ENCODE measurements at places on chromosomes 3 and 15.

GRCh38 chr3:70780790-70781189, 468.4 kb upstream of the MDFIC2 start:
- no peak for DNase-seq

DNA sequence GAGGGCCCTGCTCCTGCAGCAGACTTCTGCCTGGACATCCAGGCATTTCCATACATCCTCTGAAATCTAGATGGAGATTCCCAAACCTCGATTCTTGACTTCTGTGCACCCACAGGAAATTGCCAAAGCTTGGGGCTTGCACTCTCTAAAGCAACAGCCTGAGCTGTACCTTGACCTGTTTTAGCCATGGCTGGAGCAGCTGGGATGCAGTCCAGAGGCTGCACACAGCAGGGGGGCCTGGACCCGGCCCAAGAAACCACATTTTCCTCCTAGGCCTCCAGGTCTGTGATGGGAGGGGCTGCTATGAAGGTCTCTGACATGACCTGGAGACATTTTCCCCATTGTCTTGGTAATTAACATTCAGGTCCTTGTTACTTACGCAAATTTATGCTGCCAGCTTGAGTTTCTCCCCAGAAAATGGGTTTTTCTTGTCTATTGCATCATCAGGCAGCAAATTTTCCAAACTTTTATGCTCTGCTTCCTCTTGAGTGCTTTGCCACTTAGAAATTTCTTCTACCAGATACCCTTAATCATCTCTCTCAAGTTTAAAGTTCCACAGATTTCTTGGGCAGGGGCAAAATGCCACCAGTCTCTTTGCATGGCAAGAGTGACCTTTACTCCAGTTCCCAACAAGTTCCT, 11.8 kb upstream of the MYO5A start:
- DNase-seq, result no peak

DNA sequence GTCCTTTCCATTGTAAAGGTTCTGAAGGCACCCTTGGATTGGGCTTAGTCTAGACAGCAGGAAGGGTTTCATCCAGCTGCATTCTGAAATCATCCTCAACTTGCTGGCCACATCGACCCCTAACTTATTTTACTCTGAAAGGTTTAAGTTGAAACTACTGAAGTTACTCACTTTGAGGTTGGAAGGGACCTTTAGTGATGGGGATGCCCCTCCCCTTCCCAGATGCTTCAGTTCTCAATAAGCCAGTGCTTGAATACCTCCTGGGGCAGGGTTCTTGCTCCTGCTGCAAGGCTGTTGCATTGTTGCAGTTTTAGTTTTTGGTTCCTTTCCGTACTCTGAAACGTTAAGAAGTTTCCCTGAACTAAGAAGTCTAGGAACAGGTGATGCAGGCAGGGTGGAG, 26.4 kb downstream of the FGD5 start:
- DNase-seq, result no peak

DNA sequence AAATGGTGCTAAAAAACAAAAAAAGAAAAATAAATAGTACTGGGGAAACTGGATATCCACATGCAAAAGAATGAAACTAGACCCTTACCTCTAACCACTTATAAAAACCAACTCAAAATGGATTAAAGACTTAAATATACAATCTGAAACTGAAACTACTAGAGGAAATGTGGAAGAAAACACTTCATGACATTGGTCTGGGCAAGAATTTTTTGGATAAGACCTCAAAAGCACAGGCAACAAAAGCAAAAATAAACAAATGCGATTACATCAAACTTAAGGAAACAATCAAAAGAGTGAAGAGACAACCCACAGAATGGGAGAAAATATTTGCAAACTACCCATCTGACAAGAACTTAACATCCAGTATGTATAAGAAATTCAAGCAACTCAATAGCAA, 6.4 kb downstream of the IFT57 start:
- no peak for DNase-seq

DNA sequence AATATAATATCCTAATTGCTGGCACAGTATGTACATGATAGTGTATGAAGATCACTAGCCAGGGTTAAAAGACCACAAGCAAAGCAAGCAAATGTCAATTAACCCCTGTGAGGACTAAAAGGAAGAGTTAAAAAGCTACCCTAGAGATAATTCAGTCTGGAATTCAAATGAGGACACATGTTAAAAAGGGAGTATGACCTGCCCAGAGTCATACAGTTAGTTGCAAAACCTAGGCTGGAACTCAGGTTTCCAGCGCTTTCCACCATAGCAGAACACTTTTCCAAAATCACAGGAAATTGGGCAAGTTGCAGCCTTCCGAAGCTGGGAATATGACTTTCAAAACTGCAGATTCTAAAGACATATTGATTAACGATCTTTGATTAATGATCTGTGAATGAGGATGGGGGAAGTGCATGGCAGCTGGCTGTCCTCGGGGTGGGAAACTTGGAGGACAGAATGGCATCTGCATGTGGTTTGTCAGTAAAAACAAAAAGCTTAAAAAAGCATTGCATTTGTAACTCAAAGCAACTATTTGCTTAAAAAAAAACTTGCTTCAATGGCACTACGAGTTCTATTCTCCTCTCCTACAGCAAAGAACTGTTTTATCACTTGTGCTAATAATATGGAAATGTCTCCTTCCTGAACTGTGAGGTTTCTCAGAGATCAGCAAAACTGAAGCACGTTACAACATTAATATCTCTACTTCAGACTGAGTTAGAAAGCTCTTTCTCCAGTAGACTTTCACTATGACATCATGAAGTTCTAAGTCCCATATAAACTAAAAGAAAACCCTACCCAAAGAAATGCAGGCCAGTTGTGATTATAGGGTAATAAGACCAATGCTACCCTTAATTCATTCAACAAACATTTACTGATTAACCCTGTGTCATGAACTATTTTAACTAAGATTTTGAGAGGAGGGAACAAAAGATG, 46.2 kb downstream of the IGSF11 start:
- DNase-seq, result no peak

GRCh38 chr3:106729481-106729880, 647.8 kb upstream of the CCDC54 start:
- no peak for DNase-seq

DNA sequence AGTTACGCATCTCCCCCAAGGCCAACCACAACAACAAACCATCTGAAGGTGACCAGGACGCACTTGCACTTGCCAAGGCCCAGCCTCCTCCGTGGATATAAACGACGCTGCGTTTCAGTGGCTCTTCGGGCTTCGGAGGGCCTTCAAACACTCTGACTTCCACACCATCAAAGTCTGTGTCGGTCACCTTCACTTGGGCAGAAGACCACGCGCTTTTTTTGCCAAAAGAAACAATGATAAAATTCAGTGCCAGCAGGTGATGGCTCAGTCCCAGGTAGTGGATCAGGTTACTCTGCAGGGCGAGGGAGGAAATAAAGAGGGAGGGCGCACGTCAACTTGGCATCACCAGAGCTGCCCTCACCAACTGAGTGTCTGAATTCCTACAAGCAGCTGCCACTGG, 63.0 kb downstream of the NCEH1 start:
- DNase-seq, result no peak

DNA sequence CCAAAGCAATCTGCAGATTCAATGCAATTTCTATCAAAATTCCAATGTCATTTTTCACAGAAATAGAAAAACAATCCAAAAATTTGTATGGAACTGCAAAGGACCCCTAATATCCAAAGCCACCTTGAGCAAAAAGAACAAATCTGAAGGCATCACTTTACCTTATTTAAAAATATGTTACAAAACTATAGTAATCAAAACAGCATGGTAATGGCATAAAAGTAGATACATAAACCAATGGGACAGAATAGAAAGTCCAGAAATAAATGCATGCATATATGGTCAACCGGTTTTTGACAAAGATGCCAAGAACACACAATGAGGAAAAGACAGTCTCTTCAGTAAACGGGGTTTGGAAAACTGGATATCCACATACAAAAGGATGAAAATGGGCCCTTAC, 39.4 kb upstream of the PPARG start:
- DNase-seq, result no peak

DNA sequence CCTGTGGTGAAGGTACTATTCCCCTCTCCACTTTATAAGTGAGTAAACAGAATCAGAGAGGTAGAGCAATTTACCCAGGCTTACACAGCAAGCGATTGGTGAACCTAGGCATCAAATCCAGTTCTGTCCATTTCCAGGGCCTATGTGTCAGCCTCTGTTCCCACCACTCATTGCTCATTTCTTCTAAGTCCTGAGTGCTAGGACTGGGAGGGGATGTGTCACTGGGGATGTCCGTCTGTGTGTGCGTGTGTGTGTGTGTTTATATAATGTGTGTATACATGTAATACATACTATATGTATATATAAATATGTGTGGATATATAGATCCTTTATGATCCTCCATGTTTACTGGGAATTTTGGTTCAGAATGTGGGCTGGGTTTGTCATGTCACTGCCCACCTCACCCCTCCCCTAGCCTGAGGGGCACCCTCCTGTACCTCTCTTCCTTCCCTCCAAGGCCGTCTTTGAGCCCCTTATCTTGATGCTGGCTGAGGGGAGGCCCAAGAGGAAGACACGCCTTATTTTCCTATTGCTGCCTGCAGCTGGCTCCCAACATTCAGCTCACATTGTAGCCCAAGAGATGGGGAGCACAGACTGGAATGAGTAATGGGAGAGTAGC, 2.1 kb downstream of the TMEM43 start:
- no peak for DNase-seq

- no peak for DNase-seq
Observed at GRCh38 chr15:27509014-27509413, 538.0 kb downstream of the GABRG3 start.

All from osteoblast (primary cell).